Left kidney (tissue), 8 donors: ENCODE measurements at places on chromosomes 2 and 18.

DNA sequence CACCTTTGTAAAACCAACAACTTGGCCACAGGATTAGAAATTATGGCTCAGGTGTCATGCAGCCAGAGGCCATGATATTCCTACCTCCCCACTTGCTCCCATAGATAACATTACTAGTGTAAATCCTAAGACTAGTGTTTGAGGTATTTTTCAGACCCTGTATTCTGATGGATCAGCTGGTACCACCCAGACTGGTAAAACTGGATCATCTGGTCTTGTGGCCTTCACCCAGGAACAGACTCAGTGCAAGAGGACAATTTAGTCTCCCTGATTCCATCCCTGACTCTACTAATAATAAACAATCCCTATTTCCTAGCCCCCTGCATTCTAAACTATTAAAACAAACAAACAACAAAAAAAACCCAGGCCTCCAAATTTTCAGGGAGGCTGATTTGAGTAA lies 121.0 kb downstream of the ALPK2 start:
- DNase-seq = no peak

DNA sequence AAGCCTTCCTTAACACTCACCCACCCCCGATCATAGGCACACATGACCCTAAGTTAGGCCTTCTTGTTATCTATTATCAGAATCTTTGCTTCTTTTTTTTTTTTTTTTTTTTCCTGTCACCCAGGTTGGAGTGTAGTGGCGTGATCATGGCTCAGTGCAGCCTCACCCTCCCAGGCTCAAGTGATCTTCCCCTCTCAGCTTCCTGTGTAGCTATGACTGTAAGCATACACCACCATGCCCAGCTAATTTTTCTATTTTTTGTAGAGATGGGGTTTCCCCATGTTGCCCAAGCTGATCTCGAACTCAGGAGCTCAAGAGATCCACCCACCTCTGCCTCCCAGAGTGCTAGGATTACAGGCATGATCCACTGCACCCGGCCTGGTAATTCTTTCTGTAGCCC lies 328.7 kb downstream of the NR4A2 start:
- no peak for DNase-seq

- DNase-seq = no peak
These were observed 110.3 kb downstream of the RAB3GAP1 start for GRCh38 chr2:135162377-135162776.

DNA sequence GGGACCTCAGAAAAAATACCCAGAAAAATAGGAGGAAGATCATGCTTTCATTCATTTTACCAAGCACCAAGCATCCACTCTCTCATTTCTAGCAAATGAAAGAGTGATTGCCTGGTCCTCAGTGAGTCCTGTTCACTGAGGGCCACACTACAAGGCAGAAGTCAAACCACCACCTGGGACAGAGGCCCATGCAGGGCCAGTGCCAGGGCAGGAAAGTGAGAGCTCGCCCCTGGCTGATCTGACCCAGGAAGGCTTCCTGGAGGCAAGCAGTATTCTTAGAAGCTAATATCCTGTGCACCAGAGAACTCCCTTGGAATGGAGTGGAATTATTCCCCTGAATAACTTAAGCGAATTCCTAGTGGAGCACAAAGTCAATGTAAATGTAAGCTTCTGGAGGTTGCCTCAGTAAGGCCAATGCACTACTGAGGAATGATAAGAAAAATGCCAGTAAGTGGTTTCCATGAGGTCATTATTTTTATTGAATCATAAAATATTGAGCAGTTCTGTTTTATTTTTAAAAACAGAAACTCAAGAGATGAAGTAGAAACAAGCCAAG lies 191.6 kb upstream of the ID2 start:
- DNase-seq = no peak

- no peak for DNase-seq
These were observed 734.8 kb upstream of the NXPH2 start for GRCh38 chr2:139514951-139515350.

DNA sequence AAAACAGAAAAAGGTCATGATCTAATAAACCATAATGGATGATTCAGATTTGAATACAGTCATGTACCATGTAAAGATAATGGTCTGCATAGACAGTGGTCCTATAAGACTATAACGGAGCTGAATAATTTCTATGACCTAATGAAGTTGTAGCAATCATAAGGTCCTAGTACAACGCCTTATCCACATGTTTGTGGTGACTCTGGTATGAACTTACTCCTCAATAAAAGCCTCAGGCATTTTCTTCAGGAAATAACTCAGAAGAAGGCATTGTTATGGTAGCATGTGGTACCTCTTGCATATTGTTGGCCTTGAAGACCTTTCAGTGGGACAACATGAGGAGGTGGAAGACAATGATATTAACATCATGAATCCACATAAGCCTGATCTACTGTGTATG lies 883.3 kb downstream of the CNTNAP5 start:
- no peak for DNase-seq

DNA sequence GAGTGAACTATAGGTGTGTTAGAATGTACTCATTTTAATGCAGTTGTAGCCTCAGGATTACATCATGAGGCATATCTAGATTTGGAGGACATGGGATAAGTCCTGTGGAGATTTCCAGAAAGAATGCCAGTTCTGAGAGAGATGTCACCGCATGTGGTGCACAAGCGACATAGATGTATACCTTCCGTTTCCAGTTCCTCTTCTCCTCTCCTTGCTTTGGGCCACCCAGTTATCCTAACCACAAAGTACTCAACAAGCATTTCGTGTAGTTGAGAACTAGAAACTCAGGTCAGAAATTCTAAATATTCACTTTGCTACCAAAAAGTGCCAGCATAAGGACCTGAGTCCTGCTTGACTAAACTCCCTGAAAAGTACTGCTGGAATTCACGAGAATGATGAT lies 66.5 kb downstream of the KCTD18 start:
- no peak for DNase-seq

GRCh38 chr2:105919826-105920225 lies 175.1 kb downstream of the NCK2 start:
- no peak for DNase-seq

DNA sequence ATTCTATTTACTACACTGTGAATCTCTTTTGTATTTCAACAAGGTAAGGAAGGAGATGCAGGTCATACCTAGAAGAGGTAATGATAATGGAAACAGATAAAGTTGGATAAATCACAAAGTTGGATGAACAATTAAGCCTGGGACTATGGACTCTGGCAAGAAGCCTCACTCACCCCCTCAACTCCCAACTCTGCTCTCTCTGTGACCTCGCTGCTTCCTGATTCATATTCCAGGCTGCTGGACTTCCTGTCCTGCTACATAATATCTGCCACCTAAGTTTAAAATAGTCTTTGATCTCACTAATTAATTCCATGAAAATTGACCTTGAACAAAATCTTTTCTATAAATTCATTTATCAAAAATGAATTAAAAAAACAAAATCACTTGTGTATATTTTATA lies 215.3 kb downstream of the CALCRL start:
- no peak for DNase-seq

GRCh38 chr18:39909706-39910105 lies 2045.3 kb upstream of the PIK3C3 start:
- DNase-seq = peak; percentile 14

DNA sequence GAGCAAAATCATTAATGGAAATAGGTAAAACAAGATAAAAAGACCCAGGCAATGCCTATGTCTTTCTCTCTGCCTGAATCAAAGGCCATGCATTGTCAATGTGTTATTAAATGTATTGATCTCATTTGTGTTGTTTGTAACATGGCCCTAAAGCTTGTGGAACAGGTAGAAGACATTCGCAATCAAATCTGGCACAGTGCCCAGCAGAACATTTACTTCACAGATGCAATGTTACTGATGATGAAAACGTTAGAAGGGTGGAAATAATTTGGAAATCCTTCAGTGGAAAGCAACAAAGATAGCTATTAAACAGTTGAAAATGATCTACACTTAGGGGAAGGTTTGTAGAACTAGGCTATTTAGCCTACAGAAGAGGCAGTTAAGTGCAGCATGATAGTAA lies 368.2 kb downstream of the EPHA4 start:
- no peak for DNase-seq

GRCh38 chr18:58263055-58263957 lies 219.3 kb downstream of the NEDD4L start:
- no peak for DNase-seq

GRCh38 chr2:185689906-185690539 lies 48.6 kb upstream of the FSIP2 start:
- no peak for DNase-seq

DNA sequence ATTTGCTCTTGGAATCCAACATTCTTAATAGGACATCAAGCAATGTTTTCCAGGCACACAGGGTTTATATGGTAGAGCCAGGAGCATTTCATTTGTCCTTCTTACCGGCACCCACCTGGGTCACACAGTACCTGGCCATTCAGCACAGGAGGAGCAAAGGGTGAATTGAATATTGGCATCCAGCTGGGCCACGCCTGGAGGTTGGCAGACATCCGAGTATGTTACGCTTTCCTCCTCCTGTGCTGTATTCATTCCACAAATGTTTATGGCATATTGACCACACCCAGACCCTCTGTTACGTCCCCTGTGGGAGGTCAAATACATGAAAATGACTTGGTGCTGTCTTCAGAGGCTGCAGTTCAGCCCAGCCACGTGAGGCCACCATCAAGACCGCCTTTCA lies 206.2 kb downstream of the RTP5 start:
- no peak for DNase-seq

DNA sequence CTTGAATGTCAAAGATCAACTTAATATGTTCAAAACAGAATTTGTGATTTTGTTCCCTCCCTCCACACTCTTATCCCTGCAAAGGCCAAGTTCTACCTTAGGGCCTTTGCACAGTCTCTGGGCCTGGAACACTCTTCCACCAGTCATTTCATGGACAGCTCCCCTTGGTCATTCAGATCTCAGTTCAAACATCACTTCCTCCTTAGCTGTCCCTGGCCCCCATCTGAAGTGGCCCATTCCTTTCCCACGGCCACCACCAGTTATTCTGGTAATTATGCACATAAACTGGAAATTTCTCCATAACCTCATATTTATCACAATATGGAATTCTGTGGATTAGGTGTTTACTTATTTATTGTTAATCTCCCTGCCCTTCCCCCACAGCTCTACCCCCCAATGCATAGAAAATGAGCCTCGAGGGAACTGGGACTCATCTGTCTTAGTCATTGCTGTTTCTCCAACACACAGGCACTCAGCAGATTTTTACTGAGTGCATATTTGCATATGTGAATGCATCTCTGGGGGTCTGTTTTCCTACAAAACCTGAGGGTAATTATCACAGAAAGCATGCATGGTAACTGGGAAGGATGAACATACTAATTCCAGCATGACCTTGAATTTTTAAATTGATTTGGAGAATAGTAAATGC lies 35.5 kb upstream of the SPTBN1 start:
- no peak for DNase-seq

- DNase-seq = no peak
These were observed 413.0 kb downstream of the MTX2 start for GRCh38 chr2:176682278-176682677.

DNA sequence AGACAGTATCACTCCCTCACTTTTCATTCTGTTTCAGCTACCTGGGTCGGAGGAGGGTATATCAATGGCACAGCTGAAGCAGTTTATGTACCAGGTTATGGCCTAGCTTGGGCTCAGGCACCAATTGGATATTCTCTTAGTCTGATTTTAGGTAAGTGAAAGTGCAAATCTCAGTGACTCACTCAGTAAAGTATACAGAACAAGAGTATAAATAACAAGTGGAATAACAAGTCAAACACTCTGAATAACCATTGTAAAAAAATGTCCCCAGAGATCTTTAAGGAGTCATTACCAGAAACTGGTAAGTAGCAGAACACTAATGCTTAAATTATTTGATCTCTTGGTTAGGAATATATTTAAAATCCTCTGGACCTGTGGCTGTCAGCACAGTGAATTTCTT lies 5.7 kb downstream of the SLC5A7 start:
- DNase-seq = no peak

- DNase-seq = peak; percentile 28
These were observed 23.4 kb downstream of the NEMP2 start for GRCh38 chr2:190511104-190511503.

DNA sequence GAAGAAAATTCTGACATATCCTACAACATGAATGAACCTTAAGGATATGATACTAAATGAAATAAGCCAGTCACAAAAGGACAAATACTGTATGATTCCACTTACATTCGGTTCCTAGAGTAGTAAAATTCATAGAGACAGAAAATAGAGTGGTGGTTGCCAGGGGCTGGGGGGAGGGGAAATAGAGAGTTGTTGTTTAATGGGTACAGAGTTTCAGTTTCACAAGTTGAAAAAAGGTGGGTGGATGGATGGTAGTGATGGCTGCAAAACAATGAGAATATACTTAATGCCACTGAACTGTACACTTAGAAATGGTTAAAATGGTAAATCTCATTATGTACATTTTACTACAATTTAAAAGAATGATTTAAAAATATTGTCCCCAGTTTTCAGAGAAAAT lies 53.3 kb upstream of the NFU1 start:
- no peak for DNase-seq

- no peak for DNase-seq
These were observed 9.9 kb downstream of the TMBIM1 start for GRCh38 chr2:218282173-218282991.
